CD4-positive, alpha-beta T cell treated with Interferon alpha-2 for 1 hour (primary cell): ENCODE measurements at places on chromosomes 4 and X.

- no peak for DNase-seq
These were observed 136.3 kb downstream of the MGST2 start for GRCh38 chr4:139801895-139802294.

DNA sequence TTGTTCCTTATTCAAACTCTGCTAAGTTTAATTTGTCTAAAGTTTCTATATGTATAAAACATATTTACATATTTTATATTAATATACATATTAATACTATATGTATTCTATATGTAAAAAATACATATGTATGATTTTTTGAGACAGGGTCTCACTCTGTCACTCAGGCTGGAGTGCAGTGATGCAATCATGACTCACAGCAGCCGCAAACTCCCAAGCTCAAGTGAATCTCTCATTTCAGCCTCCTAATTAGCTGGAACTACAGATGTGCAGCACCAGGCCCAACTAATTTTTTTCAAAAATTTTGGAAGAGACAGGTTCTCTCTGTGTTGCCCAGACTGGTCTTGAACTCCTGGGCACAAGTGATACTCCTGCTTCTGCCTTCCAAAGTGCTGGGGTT, 684.9 kb downstream of the TRAM1L1 start:
- no peak for DNase-seq

DNA sequence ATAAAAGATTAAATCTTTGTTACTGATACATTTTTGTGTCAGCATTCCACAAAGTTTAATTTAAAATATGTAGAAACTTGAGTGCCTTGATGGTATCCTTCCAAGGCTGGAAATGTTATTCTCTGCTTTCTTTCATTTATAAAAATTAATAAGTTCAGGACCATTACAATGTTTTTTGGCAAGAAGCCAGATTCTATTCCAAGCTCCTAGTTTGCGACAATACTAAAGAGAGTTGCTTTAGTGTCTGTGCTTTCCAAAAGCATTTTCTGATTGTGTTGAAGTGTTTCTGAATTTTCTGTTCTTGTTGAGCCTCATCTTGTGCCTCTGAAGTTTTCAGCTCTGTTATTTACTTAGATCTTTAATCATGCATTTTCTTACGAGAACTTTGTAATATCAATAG, 516.2 kb downstream of the KCTD8 start:
- no peak for DNase-seq

- no peak for DNase-seq
These were observed 12.8 kb downstream of the AMER1 start for GRCh38 chrX:64192673-64193072.

DNA sequence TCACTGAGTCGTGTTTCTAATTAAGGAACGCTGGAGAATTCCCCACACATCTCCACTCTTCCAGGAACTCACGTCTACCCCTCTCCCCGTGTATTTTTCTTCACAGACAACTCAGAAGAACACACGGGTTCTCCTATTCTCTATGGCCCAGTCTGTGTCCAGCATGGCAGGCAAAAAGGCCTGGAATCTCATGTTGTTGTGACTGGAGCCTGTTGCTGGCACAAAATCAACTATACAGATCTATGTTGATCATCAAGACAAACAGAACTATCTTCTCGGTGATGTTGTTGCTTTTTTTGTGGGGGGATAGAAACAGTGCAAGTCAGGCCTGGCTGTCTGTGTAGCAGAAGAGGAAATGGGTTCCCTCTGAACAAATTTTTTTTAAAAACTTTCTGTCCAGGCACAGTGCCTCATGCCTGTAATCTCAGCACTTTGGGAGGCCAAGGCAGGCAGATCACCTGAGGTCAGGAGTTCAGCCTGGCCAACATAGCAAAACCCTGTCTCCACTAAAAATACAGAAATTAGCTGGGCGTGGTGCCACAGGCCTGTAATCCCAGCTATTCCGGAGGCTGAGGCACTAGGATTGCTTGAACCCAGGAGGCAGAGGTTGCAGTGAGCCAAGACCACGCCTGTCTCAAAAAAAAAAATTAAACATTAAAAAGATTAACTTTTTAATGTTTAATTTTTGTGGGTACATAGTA, 50.5 kb upstream of the CBR4 start:
- no peak for DNase-seq

DNA sequence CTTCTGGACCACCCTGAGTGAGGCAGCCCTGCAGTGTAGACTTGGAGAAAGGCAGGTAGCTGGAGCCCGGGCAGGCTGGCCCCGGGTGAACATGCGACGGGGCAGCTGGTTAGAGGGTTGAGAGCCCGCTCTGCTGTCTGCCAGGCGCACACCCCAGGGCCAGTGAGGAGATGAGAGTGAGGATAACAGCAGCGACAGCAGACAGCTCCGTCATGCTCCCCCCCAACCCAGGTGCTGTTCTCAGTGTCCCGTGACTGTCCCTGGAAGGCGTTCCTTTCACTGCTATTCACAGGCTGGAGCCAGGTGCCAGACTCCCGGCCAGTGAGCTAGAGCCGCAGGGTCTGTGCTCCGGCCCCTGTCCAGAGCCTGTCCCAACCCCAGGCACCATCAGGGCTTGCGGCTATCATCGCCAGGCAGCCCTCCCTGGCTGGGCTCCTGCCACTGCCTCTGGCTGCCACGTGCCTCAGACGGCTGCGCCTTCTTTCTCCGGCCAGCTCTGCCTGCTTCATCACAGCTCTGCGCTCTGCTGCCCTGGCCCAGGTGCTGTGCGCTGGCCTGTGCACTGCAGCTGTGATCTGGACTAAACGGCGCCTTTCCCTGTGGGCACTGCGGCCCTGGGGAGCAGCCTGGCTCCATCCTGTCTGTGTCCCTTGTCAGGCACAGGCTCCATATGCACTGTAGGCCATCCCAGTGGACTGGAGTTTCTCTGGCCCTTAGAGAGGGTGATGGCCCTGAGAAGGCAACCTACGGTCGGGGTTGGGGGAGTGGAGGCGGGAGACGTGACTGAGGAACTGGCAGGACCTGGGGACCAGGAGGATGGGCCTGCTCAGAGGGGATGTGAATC, 19.8 kb downstream of the NSG1 start:
- no peak for DNase-seq

GRCh38 chr4:151166636-151167035, 67.2 kb downstream of the RPS3A start:
- no peak for DNase-seq

DNA sequence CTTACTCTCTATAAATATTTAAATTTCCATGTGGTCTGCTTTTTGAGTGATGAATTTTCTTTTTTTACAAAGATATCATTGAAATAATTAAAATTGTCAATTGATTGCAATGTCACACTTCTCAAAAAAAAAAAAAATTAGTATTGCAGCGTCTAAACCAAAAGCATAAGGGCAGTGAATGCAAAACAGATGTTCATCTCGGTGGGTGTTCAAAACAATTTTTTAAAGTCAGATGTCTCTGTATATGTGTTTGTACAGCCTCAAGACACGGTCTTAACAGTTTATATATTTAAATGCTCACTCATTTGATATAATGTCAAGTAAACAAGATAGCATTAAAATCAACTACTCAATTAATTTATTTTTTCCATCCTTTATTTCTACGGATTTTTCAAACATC, 52.3 kb downstream of the PALLD start:
- DNase-seq = no peak

DNA sequence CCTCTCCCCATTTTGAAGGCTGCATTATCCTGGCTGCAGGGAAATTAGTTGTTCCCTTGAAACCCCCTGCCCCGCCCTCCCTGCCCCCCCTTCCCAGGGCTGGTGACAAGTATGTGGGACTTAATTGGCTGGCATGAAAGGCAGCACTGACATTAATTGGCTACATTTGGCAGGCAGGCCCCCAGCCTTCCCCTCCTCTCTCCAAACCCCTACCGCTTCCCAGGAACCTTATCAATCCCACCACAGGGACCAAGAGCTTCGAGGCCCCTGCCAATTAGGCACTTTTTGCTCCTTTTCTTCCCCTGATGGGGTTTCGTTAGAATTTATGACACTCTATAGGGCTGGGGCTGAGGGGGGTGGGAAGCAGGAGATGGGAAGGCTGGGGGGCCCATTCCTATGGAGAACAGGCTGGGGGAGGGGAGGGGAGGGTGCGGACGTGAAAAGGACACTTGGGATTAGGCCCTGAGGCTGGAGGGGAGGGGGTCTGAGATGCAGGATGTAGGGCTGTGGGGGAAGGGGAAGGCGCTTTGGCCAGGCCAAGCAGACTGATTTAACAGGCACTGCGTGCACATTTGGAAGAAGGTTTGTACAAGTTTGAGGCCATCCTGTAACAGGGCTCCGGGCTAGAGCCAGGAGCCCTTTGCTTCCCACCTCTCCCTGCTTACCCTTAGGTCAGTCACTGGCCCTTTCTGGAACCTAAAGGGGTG, 52.2 kb downstream of the EFNB1 start:
- DNase-seq = no peak

- no peak for DNase-seq
These were observed 47.4 kb downstream of the NOP14 start for GRCh38 chr4:2915789-2916188.

DNA sequence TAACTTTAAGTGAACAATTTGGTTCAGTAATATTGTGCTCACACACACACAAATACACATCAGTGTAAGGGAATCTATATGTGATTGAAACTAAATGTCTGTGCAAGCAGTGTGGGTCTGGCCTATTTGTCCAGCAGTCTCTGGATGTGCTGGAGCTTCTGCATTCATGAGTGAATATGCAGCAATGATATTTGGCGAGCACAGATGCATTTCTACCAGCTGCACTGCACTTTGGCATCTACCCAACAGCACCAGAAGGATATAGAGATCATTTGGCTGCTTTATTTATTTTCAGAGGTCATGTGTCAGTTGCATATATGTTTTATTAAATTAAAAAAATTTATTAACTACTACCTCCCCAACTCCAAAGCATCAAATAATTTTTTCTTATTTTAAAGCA, 613.4 kb upstream of the NR3C2 start:
- no peak for DNase-seq

DNA sequence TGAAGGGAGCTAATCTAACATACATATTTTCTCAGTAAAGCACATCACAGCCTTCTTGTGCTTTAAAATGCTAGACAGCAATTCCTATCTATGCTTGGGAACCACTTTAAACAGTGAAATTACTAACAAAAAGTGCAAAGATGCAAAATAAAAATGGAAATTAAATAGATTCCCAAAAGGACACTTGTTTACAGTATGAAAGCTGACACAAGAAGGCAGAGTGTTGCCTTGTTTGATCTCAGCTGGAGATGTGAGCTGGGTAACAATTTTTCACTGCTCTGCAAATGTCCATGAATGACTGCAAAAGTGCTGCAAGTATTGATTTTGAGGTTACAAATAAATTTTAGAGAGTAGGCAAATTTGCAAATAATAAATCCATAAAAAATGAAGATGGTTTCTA, 22.3 kb downstream of the GRIA2 start:
- no peak for DNase-seq

DNA sequence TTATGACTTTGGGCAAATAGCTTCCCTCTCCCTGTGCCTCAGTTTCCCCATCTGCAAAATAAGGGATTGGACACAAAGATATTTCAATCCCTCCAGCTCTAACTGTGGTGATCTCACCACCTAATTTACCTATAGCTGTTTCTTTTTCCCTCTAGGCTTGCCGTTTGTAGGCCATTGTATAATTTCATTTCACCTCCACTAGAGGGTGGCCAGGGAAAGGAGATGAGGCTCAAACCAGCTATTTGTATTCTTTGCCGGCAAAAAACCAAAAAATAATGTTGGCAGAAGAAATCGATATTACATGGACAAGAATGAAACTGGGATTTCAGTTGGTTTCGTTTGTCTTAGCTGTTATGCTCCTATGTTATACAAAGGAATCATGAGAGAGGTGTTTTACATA, 36.1 kb upstream of the DOCK11 start:
- DNase-seq = peak; percentile 6

DNA sequence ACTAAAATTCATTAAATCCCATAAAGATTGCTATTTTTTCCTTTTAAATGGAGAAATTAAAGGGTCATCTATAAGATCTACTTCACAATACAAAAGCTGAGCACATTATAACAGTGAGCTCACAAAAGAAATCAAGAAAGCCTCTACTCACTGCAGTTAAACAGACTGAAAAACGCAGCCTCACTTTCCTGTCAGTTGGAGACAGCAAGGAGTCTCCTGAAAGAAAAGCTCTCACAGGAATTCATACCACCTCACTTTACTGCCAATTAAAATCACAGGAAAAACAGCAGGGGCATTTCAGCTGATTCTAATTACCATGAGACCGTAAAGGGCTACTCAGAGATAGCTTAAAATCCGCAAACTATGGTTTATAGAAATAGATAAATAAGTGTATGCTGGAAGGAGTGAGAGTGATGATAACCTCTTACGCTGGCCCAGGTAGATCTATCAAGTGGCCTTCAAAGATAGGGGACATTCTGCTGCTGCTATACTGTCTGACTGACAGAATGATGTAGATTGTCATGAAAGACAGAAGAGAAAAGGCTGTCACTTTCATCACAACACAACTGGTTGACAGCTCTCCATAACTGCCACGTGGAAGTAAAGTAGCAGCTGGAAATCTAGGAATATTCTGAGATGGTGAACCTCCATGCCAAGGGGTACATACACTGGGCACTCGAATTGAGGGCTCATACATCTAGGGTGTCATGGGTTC, 1333.7 kb upstream of the DIAPH2 start:
- no peak for DNase-seq

DNA sequence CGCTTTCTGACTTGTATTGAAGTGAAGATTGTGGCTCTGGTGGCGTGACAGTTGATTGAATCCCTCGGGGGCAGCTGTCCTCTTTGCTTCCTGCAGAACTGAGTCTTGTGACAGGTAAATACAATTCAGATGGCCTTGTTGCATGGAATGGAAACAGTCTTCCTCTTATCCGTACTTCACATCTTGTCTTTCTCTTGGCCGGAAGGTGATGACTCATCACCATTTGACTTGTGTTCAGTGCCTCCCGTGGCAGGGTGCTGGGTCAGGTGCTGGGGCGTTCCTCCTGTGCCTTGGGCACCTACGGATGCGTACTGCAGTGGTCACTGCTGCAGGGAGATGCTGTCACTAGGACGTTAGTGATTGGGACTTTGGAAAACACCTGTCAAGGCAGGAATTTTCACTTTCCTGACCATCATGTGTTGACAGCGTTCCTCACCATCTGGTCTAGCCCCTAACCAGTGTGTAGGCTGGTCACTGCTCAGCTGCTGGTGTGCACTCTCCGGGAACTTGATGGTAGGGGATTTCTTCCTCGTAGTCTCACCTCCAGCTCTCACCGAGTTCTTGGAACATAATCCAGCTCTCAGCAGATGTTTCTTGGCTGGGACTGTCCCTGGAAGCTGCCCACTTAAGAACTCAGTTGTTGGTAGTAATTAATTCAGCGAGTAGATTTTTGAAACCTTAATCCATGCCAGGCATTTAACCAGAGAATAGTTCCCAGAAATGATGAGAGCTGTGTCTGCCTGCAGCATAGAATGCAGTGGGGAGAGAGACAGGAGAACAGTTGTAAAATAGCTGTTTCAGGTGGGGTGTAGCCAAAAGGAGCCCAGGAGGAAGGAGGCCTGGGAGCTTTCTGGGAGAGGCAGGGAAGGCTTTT, 7.2 kb downstream of the TBC1D14 start:
- DNase-seq = peak; percentile 49

DNA sequence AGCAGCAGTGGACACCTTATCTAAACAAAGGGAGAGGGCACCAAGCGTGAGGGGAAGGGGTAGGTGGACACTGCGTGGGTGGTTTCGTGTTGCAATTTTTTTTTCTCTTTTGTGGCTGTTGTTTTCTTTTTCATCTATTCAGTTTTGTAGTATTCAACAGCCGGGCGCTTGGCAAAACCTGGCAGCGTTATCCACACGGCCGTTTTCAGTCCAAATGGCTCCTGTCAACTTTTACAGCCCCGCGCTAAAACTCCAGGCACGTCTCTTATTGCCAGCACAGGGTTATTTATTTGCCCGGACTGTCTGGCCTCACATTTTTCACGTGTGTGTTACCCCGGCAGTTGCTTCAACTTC, 192.2 kb downstream of the BCOR start:
- DNase-seq = no peak
